GM13976 (cell line): ENCODE measurements at places on chromosomes 11 and 22.

DNA sequence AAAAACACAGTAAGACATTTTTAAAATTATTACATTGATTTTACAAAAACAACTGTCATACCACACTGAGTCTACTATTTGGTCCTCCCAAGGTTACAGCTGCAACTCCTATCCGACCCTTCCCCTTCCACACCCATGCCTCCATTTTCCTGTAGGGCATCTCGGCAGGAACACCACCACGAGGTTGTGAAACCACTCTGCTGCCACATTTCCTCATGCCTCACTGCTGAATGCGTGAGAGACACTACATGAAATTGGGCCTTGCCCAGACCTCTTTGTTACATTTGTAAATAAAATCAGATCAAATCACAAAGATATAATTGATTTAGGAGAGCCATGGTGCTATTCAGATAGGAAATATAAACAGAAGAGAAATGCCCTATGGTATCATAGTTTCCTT lies 2.0 kb downstream of the ARHGAP32 start:
- DNase-seq = no peak

DNA sequence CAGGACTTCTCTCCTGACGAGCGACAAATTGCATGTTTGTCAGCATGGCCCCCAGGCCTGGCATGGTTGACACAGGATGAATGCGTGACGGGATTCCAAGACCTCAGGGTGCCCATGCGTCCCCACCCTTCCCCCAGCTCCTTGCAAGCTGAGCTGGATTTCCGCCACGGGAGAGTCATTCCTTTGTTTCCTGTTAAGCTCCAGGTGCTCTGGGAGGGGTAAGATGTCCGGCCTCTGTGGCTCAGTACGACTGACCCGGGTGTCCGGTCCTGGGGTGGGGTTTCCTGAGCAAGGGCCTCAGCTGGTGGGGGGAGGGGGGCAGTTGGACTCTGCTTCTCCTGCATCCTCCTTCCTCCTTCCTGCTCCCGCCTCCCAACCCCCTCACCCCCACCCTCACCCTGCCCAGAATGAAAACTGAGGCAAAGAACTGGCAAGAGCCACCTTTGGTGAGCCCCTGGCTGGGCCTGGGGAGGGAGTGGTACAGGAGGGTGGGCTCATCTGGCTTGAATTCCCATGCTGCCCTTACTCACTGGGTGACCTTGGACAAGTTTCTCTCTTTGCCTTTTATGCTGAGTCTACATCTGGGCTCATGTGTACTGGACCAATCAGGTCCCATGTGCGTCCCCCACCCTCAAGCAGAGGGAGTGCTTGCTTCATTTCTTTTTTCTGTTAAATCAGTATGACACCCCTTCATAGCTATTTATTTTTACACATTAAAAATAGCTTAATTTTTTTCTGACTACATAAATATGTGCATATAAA lies 2.5 kb downstream of the CDC42EP2 start:
- DNase-seq = no peak

DNA sequence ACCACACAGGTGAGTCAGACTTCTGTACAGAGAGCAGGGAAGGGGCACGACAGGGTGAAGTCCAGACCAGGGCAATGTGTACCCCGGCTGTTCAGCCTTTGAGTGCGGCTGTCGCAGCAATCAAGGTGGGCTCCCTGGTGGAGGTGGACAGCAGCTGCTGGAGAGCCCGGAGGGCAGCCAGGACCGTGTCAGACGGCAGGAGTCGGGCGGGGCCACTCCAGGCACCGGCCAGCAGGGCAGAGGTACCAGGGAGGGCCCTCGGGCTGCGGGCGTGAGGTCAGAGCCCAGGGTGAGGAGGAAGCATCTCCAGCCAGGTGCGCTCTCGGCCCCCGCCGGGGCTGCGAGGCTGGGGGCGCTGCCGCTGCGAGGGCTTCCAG lies 802 bp upstream of the PIM3 start:
- no peak for DNase-seq

DNA sequence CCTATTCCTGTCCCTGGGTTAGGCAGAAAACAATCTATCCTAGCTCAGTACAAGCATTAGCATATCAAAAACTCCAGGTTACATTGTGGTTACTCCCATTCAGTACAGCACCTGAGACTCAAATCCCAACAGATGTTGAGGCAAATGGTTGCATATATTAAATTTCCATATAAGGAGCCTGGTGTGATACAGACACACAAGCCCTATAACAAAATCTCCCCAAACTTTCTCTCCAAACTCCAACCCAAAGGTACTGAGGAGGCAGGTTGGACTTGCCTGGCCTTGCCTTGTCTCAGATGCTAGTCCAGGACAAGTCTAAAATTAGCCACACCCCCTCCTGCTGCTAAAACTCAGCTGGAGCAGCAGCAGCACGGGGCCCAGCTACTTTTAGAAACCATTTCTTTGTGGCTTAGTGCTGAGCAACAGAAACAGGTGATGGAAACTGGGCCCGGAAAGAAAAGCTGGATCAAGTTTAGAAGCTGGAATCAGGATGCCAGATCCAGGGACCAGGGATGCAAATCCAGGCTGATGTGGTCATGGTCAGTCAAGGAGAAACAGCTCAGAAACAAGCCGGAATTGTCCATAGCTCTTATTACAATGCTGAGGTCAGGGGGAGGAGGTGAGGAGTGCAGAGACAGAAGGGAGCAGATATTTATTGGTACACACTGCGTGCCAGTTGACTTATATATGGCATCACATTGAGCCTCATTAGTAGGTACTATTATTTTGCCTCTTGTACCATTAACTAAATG lies 73.7 kb upstream of the AMOTL1 start:
- no peak for DNase-seq

DNA sequence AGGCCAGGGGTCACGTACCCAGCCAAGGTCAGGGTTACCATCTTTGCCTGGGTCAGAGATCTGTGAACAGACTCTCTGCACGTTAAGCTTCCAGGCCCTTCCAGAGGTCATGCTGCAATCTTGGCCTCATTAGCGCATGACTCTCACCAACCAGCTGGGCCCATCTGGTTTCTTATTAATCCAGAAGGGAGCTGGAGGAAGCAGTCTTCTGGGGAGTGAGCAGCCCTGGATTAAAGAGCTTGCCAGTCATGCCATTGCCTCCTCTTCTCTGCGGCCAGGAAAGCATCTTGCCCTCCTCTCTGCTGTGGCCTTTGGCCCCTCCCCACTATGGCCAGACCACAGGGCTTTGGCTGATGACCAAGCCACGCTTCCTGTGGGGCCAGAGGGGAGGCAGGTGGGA lies 57.4 kb downstream of the CHST1 start:
- no peak for DNase-seq

DNA sequence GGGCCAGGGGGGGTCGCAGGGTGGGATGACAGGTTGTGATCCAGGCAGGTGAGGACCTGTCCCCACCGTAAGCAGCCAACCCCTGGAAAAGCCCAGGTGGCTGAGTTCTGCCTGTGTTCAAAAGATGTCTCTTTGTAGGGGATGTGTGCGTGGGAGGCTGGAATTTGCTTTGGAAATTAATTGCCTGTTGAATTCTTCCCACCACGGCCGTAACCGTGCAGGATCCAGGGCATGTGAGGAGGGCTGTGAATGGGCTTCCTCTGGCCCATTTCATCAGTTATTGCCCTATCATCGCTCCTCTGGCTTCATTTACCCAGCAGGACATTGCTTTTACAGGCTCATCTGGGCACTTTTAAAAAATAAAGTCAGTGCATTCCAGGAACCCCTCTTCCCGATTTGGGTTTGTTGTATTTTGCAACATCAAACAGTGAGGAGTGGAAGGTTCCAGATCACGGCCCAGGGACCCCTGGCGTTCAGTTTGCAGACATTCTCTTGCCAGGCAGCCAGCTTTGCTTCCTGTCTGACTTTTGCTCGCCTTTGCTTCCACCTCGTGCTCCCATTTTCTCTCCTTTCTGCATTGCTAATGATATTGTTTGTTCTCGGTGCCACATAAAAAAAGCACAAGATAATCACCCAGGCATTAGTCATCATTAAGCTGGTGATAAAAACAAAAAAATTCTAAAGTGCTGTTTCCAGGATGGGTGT lies 1306.6 kb downstream of the BRD1 start:
- no peak for DNase-seq

GRCh38 chr11:66976028-66976467 lies 944 bp downstream of the C11orf86 start:
- peak; percentile 63 for DNase-seq

GRCh38 chr22:50531962-50532674 lies 2.3 kb upstream of the TYMP start:
- no peak for DNase-seq

DNA sequence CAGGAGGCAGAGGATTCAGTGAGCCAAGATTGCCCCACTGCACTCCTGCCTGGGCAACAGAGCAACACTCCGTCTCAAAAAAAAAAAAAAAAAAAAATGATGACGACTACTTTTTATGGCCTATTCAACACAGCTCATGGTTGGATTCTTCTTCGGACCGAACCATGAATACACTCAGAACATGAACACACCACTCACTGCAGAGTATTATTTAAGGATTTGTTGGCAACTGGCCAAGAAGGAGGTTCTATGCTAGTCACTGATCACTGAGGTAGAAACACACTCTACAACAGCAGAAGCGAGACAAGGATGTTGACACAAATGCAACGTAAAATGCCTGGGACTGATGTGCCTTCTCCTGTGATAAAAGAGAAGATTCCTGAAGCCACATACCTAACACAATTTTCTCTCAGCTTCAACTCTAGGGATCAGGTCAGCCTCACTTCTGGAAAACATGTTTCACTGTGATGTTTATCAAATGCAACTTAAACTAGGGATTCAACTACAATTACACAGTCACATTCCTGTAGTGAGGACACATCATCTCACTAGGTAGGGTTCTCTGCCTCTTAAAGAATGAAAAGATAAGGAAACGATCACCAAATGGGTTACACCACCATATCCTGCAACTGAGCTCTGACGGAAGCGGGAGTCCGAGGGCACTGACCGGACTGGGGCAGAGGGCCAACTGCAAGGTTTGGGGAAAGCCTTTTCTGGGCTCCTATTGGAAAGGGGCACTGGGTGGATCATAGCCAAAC lies 82.5 kb downstream of the SGSM3 start:
- DNase-seq = no peak

DNA sequence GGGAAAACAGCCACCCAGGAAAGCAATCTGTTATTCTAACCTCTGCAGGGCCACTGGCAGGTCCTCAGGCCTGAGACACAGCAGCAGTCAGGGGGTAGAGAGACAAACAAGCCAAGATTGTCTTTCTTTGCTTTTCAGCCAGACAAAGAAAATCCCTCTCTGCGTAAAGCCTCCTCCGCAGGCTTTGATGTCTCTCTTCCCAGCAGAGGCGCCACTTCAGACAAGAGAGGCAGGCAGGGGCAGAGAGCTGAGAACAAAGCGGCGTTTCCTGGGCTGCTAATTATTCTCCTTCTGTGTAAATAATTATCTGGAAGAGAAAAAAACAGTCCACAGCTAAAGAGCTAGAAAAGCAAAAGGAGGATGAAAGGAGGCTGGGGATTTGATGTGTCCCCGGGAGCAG lies 102.7 kb upstream of the SEZ6L start:
- DNase-seq = no peak

DNA sequence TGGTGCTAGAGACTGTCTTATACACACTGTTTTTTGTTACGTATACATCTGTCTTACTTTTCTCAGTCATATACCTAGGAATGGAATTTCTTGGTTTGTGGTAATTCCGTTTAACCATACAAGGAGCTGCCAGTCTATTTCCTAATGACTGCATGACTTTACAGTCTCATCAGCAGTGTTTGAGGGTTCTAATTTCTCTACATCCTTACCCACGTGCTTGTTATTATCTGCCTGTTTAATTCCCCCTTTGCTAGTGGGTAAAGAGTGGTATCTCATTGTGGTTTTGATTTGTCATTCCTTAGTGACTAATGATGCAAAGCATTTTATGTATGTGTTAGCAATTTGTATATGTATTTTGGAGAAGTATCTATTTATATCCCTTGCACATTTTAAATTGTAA lies 1008.0 kb downstream of the FAM181B start:
- DNase-seq = no peak

GRCh38 chr11:121530257-121530656 lies 77.5 kb upstream of the SORL1-AS1 start:
- no peak for DNase-seq

GRCh38 chr11:110903378-110903777 lies 191.1 kb upstream of the ARHGAP20 start:
- DNase-seq = no peak
